Activated naive CD4-positive, alpha-beta T cell treated with anti-CD3 and anti-CD28 coated beads, Interleukin-2, amount 10 ng/mL, durations not matched to agents 5 hours and 36 hours (primary cell): ENCODE measurements at places on chromosomes 13 and 19. TPM values are rescaled to one million over a fixed set of nuclear protein-coding genes. Genes with fewer than 3 reads are reported as not detected.

LGALS14 gene
- not detected for total RNA-seq

CEACAM21 gene
- 116 TPM for total RNA-seq

PABPC3 gene
- total RNA-seq = 0.60 TPM

CCNA1 gene
- total RNA-seq = not detected

BRCA2 gene
- total RNA-seq = 11.9 TPM

HRC gene
- not detected for total RNA-seq

LIM2 gene
- not detected for total RNA-seq

BST2 gene
- 104 TPM for total RNA-seq

SNAPC2 gene
- total RNA-seq = 17.4 TPM

AP1M2 gene
- not detected for total RNA-seq

GPR180 gene
- 5.4 TPM for total RNA-seq

CD22 gene
- 0.50 TPM for total RNA-seq

MKNK2 gene
- 333 TPM for total RNA-seq

KISS1R gene
- 2.5 TPM for total RNA-seq

CBLC gene
- not detected for total RNA-seq

PRODH2 gene
- not detected for total RNA-seq

C2CD4C gene
- 0.20 TPM for total RNA-seq

GCDH gene
- 39.0 TPM for total RNA-seq

ERICH6B gene
- total RNA-seq = not detected

USHBP1 gene
- 0.66 TPM for total RNA-seq

YIF1B gene
- 60.0 TPM for total RNA-seq

PRKCSH gene
- 337 TPM for total RNA-seq

ZNF177 gene
- total RNA-seq = 0.75 TPM

CYP4F2 gene
- not detected for total RNA-seq

ERICH4 gene
- total RNA-seq = not detected
